Globus pallidus (tissue), 1 donor: ENCODE measurements at places on chromosomes 2 and 18.

- DNase-seq, result no peak
Observed at GRCh38 chr18:41992703-41993102, 37.7 kb downstream of the PIK3C3 start.

GRCh38 chr2:171523088-171524017 lies 1.1 kb downstream of the CYBRD1 start:
- peak; percentile 90 for DNase-seq

DNA sequence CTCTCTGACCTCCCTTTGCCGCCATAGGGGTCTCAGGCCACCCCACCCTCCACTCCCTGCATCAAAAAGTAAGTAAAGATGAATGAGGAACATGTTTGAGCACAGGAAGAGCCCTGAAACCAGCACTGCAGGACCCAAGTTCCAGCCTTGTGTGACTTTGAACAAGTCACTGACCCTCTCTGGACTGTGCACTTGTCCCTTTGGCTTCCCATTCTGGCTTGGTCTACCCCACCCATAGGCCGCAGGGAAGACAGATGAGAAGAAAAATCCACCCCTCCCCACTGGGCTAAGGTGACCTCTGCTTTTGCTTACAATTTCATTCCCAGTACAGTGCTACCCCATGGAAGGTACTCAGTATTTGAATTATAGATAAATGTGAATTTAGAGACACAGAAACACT lies 43.8 kb downstream of the TMEM17 start:
- DNase-seq, result no peak

DNA sequence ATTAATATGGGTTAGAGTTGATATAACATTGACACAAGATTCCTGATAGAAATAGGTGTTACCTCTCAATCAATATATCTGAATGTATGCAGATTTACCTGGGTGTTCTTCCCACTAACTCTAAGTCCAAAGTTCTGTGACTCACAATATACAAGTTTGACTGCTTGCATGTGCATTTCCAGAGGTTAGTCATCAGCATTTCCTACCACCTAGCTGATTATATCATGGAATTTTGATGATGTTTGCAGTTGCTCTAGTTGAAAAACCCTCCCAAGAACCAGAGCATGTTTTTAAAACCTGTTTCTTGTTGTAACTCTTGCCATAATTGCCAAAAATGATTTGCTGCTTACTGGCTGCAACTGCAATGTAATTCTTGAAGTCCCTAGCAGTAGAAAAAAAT lies 15.0 kb upstream of the DSG1 start:
- DNase-seq, result no peak

- DNase-seq, result peak; percentile 97
Observed at GRCh38 chr18:35355140-35355618, 11.0 kb upstream of the ZNF24 start.
